ENCODE measurements at places on chromosomes 2 and 18.

DNA sequence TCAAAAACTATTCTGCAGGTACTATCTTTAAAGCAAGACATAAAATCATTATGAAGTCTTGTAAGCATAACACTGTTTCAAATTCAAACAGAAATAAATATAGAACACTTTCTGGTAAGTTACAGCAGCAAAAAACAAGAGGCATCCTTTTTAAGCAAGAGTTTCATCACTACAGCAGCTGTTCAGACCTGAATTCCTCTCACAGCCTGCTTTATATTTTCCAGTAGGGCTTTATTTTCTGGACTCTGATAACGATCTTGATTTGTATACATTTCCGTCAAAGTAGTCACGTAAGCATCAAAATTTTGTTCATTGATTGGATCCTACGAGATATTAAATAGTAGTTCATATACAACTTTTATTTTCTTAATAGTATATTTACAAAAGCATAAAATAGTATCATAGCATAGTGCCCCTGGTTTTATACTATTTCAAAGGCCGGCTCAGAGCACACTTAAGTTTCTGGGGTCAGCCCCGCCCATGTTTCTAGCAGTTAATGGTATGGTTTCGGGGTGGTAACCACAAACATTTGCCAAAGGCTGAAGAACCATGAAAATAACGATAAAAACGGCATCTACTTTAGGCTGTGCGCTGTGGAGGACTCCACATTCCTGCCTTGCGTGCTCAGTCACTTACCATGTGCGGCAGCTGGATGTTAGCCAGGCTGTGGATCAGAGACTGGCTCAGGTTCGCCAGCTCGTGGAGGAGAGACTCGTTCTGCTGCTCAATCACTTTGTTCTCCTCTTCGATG lies 47.5 kb upstream of the PXDN start:
- peak; percentile 79 for DNase-seq

DNA sequence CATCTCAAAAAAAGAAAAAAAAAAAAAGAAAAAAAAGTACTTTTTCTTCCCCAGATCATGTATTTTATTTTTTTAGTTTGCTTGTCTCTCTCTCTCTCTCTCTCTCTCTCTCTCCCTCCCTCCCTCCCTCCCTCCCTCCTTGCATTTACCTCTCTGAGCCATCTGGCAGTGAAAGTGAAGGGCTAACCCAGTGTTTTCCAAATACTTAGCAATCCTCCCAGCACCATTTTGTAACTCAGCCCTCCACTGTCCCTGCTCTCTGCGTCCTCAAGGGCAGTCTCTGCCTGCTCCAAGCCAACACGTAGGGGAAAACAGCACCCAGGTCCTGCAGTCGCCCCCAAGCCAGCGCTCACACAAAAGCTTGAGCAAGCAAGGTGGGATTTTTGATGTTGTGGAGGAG lies 19.6 kb upstream of the TEX44 start:
- no peak for DNase-seq

DNA sequence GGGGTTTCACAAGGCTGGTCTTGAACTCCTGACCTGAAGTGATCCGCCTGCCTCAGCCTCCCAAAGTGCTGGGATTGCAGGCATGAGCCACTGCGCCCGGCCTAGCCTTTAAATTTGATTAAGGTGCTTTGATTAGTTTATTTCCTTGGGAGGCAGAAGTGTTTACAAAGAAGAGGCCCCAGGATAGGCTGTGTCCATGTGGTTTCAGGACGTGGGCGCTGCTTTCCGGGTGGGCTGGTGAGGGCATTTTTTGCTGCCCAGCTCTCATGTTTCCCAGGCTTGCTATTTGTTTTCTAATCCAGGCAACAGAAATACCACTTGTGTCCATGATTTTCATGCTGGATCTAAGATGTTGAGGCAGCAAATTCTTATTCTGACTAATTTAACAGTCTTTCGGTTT lies 124.2 kb downstream of the SH3RF3 start:
- no peak for DNase-seq

DNA sequence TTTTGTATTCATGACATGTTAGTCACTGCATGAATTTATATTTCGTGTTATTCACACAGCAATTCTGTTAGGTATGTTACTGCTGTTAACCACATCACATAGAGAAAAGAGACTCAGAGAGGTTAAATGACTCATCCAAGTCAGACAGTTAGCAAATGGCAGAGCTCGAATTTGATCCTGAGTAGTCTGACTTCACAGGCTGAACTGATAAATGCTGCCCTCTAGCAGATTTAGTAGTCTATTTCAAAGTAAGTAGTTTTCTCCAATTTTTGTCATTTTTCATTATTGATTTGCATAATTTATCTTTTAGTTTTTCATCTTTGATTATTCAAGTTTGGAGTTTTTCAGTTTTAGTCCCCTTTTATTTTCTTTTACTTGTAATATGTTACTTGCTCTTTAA lies 58.3 kb downstream of the WDR7 start:
- DNase-seq = peak; percentile 66

- peak; percentile 50 for DNase-seq
Observed at GRCh38 chr2:109148117-109148746, 19.2 kb downstream of the SH3RF3 start.

- DNase-seq = no peak
Observed at GRCh38 chr2:129892360-129892759, 87.1 kb upstream of the RAB6C start.

- peak; percentile 49 for DNase-seq
Observed at GRCh38 chr2:30756051-30756719, 51.1 kb downstream of the CAPN13 start.

DNA sequence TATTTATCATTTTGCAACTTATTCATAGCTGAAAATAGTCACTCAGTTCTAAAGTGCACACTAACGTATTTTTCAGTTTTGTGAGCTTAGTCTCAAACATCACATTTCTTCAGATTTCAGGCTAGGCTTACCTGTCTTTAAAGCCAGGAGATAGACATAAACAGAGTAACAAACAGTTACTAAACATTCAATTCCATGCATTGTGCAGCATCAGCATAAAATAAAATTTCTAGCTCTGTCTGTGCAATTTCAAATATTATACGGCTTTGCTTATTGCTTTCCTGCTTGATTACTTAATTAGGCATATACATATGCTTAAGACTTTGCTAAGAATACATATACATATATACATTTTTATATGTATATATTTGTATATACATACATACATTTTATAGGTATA lies 637.0 kb downstream of the NR4A2 start:
- DNase-seq = no peak

DNA sequence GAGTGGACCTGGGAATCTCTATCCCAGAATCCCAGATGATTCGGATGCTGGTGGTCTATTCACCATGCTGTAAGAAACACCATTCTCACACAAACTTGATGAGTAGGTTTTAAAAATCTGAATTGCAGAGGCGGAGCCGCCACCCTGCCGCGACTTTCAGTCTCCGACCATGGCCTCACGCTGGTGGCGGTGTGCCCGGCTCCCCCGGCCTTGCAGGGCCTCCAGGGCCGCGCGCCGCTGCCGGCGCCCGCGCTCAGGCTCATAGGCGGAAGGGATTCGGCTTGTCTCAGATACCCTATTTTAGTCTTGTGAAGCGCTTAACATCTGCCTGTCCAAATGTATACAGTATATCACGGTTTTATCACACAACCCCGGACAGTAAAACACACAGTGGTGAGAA lies 2.6 kb upstream of the PPM1B start:
- DNase-seq = no peak

GRCh38 chr2:164511738-164512137 lies 109.5 kb downstream of the GRB14 start:
- DNase-seq = no peak

GRCh38 chr2:88667219-88667618 lies 24.3 kb upstream of the RPIA start:
- no peak for DNase-seq

DNA sequence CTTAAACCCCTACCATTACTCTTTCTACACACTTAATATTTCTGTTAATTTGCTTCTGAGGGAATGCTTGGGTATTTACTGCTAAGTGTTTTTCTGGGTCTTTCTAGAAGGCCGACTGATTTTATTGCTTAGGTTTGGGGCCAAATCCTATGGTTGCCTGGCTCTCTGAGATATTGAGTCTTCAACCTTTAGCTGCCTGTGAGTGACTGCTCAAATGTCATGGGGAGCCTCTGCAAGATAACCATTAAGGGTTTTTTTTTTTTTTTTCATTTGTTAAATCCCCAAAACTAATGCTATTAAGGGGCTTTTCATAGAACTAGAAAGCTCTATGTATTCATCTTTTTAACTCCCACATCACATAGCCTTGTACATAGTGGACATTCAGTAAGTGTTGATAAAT lies 5.0 kb downstream of the OSBPL6 start:
- no peak for DNase-seq

GRCh38 chr2:39649511-39649910 lies 16.2 kb upstream of the TMEM178A start:
- DNase-seq = no peak

GRCh38 chr2:1925928-1926327 lies 181.6 kb upstream of the PXDN start:
- no peak for DNase-seq
